ENCODE measurements at places on chromosomes 5 and 9.

DNA sequence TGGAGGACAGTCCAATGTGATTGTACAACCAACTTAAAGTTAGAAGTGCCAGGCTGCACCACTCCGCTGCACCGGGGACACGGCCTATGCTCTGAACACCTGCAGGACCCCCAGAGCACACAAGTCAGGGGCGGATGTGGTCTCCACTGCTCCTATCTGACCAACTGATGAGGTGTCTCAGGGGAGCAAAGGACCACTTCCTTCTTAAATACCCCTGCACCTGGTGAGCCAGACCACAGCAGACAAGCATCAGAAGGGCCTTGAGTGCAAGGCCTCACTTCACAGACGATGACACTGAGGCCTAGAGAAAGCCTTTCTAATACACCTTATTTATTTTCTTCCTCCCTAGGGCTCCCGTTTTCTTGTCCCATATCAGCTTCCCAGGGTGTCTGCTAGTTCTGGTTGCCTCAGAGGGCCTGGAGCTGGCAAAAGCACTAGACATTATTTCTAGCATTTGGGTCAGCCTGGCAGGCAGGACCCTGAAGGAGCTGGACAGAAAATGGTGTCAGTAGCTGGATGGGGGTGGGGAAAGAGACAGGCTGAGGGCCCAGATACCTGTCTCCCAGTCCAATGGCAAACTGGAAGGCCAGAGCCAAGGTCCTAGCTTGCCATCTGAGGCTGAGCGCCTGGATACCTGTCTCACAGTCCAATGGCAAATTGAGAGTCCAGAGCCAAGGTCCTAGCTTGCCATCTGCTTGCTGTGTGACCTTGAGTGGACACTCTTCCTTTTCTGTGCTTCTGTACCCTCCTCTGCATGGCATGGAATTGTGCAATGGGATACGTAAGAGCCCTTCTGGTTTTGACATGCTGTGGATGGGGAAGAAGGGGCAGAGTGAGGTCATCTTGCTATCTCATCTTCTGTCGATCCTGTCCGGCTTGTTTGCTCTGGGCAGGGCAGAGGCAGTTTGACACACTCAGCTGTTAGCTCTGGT lies 9.0 kb downstream of the CCDC69 start:
- DNase-seq = no peak

DNA sequence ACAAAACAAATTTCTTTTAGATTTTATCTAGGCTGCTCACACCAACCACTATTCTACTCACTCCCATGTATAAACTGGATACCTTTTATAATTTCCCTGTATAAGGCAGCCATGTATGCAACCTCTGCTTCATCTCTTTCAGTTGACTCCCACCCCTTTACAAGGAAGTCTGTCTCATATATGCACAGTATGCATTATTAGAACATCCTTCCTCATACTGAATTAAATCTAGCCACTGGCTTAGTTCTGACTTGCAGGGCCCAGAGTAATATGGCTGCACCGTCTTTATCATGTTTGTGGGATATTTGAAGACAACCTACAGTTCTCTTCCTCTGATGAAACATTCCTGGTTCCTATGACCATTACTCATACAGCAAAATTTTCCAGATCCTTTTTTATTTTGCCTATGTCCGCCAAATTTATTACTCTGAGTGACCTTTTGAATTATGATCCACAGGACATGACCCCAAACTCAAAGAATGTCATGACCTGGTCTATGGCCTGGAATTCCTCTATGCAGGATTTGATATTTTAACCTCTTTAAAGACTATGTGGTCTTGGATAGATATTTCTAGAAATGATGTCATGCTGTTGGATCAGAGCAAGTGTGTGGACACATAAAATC lies 76.6 kb upstream of the ITGA1 start:
- no peak for DNase-seq

DNA sequence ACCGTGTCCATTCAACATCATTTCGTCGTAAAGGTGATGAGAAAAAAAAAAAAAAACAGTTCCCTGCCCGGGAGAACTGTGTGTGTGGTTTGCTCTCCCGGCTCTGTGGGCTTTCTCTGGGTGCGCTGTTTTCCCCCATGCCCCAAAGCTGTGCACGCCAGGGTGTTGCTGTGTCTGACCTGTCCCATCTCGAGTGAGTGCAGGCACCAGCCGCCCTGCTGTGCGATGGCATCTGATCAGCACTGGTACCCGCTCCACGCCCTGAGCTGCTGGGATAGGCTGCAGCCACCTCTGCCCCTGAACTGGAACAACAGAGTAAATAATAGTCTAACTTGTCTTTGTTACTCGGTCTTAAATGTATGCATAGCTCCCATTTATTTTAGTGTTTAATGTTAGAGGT lies 33.3 kb downstream of the CEP72 start:
- no peak for DNase-seq

- DNase-seq = no peak
Measured at GRCh38 chr5:145840458-145841132, 5.5 kb upstream of the PRELID2 start.

- DNase-seq = no peak
Measured at GRCh38 chr9:101861472-101861871, 123.0 kb upstream of the GRIN3A start.

DNA sequence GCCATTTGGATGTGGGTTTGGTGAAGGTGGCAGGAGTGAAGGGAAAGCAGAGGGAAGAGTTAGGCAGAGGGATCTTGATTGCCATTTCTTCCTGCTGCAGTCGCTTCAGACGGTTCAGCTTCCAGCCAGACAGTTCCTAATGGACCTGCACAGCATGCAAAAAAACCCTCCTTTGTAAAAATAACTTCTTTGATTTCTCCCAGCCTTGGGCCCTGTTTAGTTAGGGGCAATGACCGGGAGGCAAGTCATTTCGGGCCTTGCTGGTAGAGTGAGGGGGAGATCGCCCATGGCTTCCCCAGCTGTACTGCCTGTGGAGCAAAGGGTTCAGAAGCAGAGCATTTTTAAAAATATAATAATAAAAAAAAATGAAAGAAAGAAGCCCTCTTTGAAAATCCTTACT lies 67.2 kb upstream of the TLE1 start:
- DNase-seq = no peak

DNA sequence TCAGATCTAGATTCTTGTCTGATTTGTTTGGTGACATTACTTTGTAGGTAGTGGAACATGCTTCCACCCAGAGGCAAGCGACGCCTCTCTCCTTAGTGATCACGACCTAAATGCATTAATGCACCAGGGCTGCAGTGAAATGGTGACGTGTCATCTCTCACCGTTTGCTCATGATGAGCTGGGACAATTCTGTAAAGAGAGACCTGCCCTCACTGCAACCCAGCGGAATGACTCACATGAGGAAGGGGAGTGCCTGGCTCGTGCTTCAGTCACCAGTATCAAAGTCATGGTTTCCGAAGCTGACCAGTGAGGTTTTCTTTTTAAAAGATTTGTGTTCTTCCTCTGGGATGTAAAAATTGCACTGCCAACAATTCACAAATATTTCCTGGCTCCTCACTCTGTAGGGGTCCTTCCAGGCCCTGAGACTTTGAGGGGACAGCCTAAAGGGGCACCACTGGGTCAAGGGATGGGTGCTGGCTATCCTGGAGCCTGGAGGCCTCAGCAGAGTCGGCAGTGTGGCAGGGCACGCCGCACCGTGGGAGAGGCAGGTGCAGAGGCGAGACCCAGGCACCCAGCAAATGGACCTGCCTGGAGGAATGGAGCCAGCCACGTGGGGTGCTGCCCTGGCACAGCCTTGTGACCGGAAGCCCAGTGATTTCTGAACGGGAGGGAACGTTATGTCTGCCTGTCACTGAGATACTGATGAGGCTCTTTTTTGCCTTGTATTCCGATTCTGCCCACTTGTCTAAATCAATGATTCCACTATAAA lies 17.3 kb downstream of the QSOX2 start:
- no peak for DNase-seq

DNA sequence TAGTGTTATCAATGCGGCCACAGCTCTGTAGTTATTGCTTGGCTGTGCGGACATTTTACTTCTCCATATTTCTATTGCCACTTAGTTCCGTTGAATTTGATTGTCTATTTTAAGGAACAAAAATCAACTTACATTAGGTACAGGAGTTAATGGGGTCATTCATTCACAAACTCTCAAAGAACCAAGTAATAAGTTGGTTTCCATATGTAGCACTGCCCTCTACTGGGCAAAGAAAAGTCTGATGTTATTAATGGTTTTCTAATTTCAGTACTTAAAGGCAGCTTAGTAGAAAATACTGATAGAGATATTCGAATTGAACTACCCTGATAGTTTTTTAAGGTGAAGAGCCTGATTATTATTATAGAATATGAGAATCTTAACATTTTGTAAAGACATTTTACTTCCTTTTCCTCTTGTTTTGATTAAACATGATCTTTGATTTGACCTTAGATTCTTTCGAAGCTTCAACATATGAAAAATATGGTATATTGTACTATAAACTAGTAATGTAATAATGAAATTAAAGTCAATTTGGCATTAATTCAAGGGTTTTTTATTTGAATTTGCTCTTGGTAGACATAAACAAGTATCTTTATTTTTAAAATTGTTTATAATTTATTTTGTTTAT lies 119.5 kb upstream of the CTNND2 start:
- DNase-seq = no peak

GRCh38 chr9:98964201-98964600 lies 20.5 kb downstream of the COL15A1 start:
- DNase-seq = no peak
